ENCODE measurements at places on chromosomes 7 and 10.

GRCh38 chr7:71419546-71420337 is 287.8 kb downstream of the GALNT17 start:
- DNase-seq = no peak

DNA sequence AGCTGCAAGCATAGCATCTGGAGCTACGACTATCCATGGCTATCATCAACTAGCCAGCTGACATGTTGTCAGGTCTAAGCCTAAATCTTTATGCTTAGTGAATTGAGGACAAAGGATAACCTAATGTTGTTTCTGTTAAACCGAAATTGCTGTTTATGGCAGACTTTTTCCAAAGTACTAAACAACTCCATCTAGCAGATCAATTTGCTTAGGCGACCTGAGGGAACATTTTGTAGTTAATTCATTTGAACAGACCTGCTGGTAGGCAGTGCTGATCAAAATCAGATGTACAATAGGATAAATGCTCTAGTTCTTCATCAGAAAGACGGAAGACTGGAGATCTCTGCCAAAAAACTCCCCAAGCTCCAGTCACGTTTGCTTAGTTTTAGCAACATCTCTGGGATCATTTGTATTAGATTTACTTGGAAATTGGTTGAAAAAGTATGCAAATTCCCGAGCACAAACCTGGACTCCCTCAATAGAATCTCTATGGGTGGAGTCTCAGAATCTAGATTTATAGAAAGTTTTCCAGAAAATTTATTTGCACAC is 301.6 kb upstream of the NRP1 start:
- no peak for DNase-seq

- DNase-seq = peak; percentile 62
Measured at GRCh38 chr7:362402-363096, 72.6 kb downstream of the FOXL3 start.

DNA sequence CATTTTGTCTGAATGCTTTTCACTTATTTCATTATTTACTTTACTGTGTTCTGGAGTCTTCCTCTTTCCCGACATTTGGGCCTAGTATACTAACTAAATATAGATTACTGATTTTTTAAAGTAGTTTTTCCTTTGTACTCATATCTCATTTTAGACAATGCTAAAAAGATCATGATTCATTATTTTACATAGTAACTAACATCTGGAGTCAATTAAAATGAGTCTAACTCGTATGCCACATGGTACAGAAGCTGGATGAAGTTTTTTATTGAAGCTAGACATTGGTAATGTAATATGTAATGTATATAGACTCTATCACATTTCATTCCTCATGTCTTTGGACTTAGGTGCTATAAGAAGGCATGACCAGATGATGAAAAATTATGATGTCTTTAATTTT is 156.3 kb upstream of the HGF start:
- DNase-seq = no peak

DNA sequence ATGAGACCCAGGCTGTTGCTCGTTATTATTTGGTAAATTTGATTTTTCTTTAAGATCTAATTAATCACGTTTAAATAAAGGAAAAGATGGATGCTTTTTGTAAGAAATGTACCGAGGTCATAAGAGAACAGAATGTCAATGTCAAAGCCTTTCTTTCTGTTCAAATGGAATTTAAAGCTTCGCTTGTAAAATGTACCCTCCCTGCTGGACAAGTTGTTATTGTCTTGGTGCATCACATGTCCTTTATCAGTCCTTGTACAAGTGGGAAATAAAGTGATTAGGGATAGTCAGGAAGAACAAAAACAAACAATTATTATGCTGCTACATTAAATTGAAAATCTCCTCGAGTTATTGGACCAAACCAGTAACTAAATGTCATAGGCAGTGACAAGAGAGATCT is 363.2 kb downstream of the PHTF2 start:
- DNase-seq = no peak

GRCh38 chr7:129513546-129513945 is 11.2 kb downstream of the SMKR1 start:
- no peak for DNase-seq

DNA sequence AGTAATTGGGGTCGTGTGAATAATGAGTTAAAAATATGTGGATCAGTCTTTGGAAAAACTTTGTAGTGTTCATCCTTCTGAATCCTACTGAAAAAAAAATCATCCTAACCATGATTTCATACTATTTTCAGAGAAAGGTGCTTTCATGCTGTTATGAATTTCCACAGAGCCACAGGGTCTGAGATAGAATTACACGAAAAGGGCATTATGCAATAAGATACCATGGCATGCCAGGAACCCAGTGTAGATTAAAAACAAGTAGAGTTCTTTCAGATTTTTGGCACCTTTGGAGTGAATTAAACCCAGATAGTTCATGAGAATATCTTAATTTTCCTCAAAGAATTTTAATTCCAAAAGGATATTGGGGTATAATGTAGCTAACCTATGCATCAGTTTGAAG is 47.5 kb upstream of the AGMO start:
- DNase-seq = no peak

GRCh38 chr10:6228010-6228511 is 25.3 kb downstream of the PFKFB3 start:
- DNase-seq = no peak

- DNase-seq = no peak
Measured at GRCh38 chr7:14835384-14835783, 67.2 kb downstream of the DGKB start.

GRCh38 chr7:129740574-129741410 is 129.3 kb downstream of the NRF1 start:
- DNase-seq = no peak

GRCh38 chr7:116588641-116589594 is 64.1 kb downstream of the CAV1 start:
- DNase-seq = no peak

DNA sequence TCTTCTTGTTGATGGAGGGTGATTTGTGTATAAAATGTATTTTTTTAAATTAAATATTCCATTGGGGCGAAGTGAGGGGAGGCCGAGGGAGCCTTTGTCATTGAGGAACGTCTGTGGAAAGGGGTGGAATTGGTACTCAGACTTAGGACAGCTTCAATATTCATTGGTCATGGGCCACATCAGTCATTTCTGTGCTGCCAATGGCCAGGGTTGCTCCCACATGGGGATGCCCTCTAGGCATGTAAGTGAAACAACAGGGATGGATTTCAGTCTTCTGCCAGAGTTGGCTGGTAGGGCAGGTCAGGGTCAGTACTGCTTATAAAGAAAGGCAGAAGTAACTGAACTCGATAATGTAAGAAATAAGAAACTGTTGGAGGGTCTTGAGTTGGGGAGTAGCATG is 47.2 kb downstream of the NEURL1 start:
- DNase-seq = no peak

- DNase-seq = no peak
Measured at GRCh38 chr10:123241391-123242141, 87.4 kb downstream of the BUB3 start.

DNA sequence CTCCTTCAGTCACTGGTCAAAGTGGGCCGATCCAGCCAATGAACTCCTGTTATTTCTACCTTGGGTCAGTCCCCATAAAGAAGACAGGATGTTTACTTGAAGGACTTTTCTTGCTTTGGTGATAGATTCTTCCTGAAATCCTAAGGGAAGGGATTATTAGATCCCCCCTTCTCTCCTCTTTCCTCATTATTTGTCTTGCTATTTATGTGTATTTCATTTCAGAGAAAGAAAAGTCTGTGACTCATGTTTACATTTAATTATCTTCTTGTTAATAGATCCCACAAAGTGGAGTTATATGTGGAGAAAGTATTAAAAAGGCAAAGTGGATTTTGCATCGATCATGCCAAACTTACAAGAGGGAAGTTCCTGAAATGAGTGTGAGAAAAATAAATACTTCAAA is 341.5 kb downstream of the PHTF2 start:
- no peak for DNase-seq

DNA sequence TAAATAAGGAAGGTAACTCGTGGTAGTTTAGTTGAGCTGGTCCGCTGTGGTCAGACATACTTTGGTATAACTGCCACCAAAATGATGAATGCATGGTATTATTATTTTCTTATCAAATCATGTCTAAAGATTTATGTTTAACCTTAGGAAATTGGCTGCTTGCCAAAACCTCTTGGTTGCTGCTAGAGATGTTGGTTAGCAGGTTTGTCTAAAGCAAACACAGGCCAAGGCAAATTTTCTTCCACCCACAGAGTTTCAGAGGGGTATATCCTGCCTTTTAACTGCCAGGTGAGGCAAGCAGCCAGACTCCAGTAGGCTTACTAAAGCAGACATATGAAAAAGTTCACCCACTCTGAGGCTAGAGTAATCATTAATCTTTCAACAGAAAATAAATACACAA is 101.4 kb downstream of the SEMA3E start:
- no peak for DNase-seq

- no peak for DNase-seq
Measured at GRCh38 chr10:19865676-19866075, 49.4 kb downstream of the PLXDC2 start.

DNA sequence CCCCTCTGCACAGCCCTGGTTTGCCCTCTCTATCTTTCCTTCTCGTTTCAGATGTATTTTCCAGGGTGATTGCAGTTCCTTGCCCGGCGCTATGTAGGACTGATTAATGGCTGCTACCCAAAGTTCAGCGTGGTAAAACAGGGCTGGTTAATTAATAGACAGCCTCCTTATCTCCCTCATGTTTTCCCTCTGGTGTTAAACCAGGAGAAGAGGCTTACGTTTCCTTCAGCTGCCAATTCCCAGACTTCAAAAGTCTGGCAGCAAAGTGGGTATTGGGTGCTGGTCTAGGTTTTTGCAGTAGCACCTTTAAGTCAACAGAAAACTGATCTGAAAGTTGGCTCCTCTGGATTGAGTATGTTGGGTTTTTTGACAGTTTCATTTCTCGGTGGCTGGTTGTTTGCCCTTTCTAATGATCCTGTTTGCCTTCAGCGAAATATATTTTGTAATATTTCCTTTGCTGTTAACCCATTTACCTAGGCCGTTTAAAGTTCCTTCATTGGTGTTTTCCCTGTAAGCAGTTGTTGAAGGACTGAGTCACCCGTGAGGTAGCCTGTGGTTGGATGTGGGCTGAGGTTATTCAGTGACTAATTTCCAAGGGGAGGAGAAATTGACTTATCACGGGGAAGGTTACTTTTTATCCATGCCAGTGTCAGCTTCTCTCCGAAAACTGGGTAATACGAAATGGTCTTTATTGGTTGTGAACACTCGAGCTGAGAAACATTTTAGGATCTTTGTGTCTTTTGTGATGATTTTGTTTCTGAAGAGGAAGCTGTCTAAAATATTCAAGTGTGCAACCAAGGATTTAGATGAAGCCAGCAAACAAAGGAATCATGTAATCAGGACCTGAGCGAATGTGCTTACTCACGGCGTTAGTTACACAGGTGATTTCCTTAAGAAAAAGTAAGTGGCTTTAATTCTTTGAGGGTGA is 257.2 kb downstream of the KIAA1217 start:
- DNase-seq = peak; percentile 63

DNA sequence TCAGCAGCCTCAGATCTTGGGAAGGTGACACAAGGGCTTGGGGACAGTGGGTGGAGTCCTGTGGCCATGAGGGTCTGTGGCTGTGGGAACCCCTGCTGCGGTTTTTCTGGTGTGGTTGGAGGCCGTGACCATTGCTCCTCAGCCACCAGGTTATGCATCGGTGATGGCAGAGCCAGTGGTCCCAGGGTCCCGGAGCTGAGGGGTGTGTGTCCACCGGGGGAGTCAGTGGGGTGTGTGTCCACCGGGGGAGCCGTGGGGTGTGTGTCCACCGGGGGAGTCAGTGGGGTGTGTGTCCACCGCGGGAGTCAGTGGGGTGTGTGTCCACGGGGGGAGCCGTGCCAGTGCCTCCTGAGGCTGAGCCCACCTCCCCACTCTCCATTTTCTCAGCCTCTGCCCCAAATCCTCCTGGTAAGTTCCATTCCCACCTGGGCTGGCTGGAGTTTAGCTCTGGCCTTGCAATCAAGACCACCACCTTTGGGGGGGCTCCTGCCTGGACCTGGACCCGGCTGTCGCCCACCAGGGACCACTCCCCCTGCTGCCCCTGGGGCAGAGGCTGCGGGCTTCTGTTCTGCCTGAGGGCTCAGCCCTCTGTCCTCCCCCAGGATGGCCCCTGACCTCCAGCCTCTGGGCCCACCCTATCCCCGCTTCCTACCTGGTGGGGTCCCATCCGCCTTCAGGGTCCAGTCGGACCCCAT is 143.5 kb downstream of the ELFN1 start:
- DNase-seq = no peak

DNA sequence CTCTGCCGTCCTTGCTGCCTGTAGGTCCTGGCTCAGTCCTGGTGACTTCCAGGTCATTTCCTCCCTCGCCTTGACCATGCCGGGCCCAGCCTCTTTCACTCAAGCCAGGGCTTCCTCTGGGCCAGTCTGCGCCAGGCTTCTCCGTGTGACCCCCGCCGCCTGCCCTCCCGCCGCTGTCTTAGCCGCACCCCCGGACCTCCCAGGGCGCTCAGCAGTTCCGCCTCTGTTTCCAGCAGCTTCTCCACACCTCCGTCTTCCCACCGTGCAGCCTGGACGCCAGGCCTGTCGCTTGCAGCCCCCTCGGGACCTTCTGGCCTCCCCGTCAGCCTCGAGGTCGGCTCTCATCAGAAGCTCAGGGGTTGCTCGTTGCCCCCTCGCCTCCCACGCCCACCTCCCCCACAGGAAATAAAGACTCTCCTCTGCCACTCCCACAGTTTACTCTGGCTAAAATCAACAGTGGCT is 123.0 kb upstream of the FZD8 start:
- peak; percentile 2 for DNase-seq

GRCh38 chr10:93293999-93294398 is 188.1 kb downstream of the MYOF start:
- DNase-seq = no peak

GRCh38 chr7:101161692-101162471 is 3.5 kb downstream of the VGF start:
- no peak for DNase-seq

DNA sequence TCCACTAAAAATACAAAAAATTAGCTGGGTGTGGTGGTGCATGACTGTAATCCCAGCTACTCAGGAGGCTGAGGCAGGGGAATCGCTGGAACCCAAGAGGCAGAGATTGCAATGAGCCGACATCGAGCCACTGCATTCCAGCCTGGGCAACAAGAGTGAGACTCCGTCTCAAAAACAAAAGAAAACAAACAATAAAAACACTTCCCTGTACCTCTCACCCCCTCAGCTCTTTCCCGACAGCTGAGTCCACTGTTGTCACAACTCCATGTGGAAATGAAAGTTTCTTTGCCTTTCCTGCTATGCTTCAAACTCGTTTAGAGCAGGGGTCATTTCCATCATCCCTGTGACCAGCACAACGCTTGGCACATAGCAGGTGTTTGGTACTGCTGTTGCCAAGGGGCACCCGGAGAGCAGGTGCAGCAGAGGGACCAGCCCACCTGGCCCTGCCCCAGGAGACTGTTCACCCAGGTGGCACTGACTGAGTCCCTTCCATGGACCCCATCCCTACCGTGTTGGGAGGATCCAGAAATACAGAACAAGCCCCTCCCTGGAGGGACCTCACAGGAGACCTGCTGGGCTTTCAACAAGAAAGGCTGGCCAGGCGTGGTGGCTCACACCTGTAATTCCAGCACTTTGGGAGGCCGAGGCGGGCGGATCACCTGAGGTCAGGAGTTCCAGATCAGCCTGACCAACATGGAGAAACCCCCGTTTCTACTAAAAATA is 4.9 kb downstream of the TMEM130 start:
- DNase-seq = no peak

GRCh38 chr7:71266912-71267311 is 135.0 kb downstream of the GALNT17 start:
- no peak for DNase-seq
